ENCODE measurements at places on chromosomes 12 and 14.

DNA sequence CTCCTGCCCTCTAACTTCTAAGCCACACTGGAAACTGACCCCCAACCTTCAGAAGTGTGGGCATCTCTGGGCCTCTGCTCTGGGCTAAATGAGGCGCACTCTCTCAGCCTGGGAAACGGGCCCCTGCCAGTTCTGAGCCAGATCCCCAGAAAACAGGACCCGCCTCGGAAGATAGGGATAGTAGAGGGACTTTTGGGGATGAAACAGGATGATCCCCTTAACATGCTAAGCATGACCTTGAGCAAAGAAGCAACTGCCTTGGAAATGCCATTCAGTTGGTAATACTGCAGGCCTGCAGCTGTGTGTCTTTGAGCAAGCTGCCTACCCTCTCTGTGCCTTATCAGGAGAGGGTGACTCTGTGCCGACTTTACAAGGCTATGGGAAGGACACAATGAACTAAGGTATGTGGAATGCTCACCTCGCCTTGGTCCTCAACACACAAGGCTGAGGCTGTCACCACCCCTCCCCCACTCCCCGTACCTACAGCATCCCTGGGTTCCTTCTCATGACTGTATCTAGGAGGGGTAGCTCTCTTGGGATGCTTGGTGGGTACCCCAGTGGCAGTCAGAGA is 54.0 kb downstream of the NCOR2 start:
- no peak for DNase-seq

GRCh38 chr14:22007784-22008412 is 334.3 kb upstream of the OR4E1 start:
- DNase-seq: no peak

- no peak for DNase-seq
Measured at GRCh38 chr14:94288610-94289465, 4.2 kb downstream of the SERPINA10 start.

DNA sequence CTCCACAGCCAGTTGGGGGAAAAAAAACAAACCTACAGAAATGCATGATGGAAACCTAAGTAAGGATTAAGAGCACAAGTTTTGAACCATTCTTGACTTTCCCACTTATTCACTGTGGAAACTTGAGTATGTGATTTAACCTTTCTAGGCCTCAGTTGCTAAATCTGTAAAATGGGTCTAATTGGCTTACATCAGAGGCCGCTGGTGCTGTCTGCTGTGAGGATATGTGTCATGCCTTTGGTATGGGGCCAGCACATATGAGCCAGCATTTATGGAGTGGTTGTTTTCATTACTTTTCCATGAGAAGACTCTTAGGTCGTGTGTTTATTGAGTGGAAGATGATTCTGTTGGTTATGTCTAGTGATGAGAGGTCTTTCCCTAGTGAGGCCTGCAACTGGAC is 102.4 kb downstream of the ESR2 start:
- peak; percentile 93 for DNase-seq

DNA sequence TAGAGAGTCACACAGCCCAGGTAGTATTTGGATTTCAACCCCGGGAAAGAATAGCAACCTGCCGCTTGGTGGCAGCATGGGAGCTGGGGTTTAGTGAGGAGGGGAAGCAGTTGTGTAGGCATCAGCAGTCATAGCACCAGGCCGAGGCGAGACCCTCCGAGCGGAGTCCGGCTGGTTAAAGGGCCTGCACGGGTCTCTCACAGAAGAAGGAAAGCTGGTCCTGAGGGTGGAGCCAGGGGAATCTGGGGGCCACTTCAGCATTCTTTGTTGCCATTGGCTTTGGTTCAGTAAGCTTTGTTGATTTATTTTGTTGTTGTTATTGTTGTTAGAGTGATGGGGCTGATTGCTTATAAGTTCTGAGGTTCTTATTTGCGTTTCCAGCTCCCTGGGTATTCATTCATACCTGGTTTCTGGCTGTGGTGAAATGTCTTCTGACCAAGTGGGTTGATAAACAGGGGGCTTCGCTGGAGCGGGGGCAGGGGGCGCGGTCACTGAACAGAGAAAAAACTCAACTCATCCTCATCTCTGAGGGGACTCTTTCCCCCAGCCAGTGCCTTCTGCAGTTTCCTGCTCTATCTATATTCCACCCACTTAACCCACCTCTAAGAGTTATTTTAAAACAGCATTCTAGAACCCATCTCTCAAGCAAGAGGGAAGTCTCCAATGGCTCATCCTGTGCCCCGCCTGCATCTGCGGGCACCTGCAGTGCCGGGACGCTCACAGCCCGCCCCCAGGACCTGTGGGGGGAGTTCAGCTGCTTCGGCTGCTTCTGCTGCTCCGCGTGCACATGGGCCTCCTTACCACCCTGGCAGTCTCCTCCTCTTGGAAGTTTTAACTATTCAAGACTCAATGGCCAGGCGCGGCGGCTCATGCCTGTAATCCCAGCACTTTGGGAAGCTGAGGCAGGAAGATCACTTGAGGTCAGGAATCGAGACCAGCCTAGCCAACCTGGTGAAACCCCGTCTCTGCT is 11.6 kb downstream of the CKB start:
- no peak for DNase-seq

Data from iris pigment epithelial cell (primary cell).